Common myeloid progenitor, CD34-positive (primary cell): ENCODE measurements at places on chromosomes 13 and 19.
A peak's percentile ranks its signal among the peaks of the same experiment; 100 is the strongest.

DNA sequence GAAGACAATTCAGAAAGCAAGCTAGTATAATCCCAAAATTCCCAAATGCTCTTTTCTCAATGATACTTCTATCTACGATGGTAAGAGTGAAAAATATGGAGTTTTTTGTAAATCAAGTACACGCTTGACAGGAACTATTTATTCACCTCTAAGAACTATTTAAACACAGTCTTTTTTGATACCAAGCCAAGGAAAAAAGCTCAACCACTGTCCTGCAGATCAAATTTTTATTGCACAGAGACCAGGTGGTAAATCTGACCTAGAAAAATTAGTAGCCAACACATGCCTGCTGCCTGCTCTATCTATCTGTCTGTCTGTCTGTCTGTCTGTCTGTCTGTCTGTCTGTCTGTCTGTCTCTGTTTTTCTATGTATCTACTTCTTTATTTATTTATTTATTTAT lies 292.2 kb downstream of the MZT1 start:
- H3K4me1 ChIP-seq, result no peaks in the 10 kb centered on the region
- no peak overlapping the region for H3K27ac ChIP-seq
- no peaks in the 10 kb centered on the region for H3K36me3 ChIP-seq
- H3K27me3 ChIP-seq, result no peaks in the 10 kb centered on the region
- DNase-seq, result no peak

GRCh38 chr13:108855737-108856387 lies 226.5 kb downstream of the MYO16 start:
- DNase-seq, result no peak
- no peaks in the 10 kb centered on the region for H3K4me1 ChIP-seq
- no peak overlapping the region for H3K4me3 ChIP-seq
- H3K27ac ChIP-seq, result no peak overlapping the region
- H3K36me3 ChIP-seq, result no peaks in the 10 kb centered on the region

GRCh38 chr19:48760504-48761205 lies 5.3 kb downstream of the FGF21 start:
- peaks cover 8% of the 10 kb centered on the region for H3K4me1 ChIP-seq
- H3K27ac ChIP-seq, result no peak overlapping the region
- no peaks in the 10 kb centered on the region for H3K36me3 ChIP-seq
- peaks cover 7% of the 10 kb centered on the region for H3K27me3 ChIP-seq
- no peak for DNase-seq

GRCh38 chr13:102968572-102969228 lies 97.5 kb downstream of the SLC10A2 start:
- no peak for DNase-seq
- no peak overlapping the region for H3K27ac ChIP-seq
- H3K4me1 ChIP-seq, result no peaks in the 10 kb centered on the region
- H3K4me3 ChIP-seq, result no peak overlapping the region

DNA sequence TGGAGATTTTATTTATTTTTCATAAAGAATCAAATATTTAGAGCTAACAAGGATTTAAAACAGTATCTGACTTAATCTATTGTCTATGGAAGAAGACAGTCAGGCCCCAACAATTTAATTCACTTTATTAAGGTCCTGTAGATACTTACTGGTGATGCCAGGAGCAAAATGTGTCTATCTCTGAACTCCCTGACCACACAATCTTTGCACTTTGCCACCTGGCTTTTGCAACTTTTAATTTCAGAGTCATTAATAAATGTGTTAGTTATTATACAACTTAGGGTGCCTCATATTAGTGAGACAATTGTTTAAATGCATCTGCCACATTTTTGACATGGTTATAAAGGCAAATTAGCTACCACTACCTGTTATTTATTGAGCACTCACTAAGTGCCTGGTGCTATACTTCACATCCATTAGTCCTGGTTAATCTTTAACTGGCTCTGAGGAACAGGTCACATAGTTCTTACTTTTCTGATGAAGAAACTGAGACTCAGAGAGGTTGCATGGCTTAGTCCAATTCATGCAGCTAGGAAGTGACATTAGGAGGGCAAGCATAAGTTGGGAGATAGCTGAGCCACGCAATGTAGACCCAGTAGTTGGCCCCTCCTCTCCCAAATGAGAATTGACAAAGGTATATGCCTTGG lies 297.9 kb downstream of the DCT start:
- no peak for DNase-seq
- no peak overlapping the region for H3K27ac ChIP-seq
- H3K4me3 ChIP-seq, result no peak overlapping the region
- H3K27me3 ChIP-seq, result no peaks in the 10 kb centered on the region
- no peaks in the 10 kb centered on the region for H3K36me3 ChIP-seq

- H3K27me3 ChIP-seq, result no peaks in the 10 kb centered on the region
- peak; percentile 81 for DNase-seq
- peak overlapping the region; percentile 96 for H3K27ac ChIP-seq
- peak overlapping the region; percentile 83 for H3K4me3 ChIP-seq
- peaks cover 10% of the 10 kb centered on the region for H3K36me3 ChIP-seq
- H3K4me1 ChIP-seq, result peaks cover 47% of the 10 kb centered on the region
Observed at GRCh38 chr19:12733369-12734214, 892 bp downstream of the TRIR start.

DNA sequence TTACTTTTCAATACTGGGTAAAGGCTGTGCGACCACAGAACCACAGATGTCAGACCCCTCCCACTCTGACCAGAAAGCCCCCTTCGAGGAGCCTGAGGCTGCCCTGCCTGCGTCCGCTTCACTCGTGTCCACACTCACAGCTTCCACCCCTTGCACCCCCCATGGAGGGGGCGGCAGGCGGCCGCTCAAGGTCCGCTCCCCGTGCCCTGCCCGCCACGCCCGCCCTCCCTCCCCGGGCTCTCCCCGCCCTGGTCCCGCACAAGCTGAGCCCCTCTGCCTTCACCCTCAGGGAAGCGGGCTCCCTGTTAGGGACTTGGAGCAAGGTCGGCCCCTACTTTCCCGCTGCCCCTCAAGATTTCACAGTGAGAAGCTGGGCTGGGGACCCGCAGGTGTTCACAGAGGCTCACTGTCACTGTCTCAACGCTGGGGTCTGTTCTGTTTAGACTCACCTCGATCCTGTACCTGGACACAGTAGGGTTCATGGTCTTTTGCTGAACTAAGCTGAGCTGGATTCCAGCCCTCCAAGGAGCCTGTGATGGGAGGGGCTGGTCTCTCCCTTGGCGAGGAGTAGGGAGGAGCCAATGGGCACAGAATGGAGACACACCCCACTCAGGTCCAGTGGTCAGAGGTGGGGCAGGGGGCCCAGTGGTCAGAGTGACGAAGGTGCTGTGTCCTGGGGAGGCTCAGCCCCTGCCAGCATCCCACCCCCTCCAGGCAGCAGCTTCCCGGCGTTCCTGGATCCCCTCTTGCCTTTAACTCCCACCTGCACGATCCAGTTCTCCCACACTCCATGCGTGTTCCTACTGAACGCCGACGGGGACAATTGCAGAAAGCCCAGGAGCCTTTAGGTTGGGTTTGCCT lies 69.5 kb downstream of the SPACA7 start:
- H3K4me1 ChIP-seq, result no peaks in the 10 kb centered on the region
- no peaks in the 10 kb centered on the region for H3K36me3 ChIP-seq
- DNase-seq, result no peak
- H3K4me3 ChIP-seq, result no peak overlapping the region

- no peak overlapping the region for H3K4me3 ChIP-seq
- H3K27me3 ChIP-seq, result no peaks in the 10 kb centered on the region
- no peaks in the 10 kb centered on the region for H3K36me3 ChIP-seq
- no peak overlapping the region for H3K27ac ChIP-seq
Observed at GRCh38 chr19:48676887-48677286, 4.1 kb upstream of the NTN5 start.

DNA sequence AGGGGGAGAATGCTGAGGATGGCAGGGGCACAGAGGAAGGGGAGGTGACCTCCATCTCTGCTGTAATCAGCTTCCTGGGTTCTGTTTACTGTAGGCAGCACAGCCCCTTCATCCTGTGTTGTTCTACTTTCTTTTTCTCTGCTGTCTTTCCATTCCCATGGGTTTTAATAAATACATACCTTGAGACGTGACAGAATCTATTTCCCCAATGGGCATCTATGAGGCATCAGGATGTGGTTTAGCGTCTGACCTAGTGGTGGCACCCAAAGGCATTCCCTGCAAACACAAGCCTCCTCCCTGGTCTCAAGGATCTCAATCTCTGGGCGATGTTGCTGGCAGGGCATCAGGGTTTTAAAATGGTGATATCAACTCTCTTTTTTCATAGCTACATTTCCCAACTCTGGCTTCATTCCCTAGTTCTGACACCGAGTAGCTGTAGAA lies 60.8 kb downstream of the ALOX5AP start:
- no peak overlapping the region for H3K27ac ChIP-seq
- DNase-seq, result peak; percentile 34
- no peaks in the 10 kb centered on the region for H3K36me3 ChIP-seq

- no peaks in the 10 kb centered on the region for H3K36me3 ChIP-seq
- no peak for DNase-seq
- H3K4me3 ChIP-seq, result no peak overlapping the region
- H3K4me1 ChIP-seq, result no peaks in the 10 kb centered on the region
- no peak overlapping the region for H3K27ac ChIP-seq
Observed at GRCh38 chr13:79604752-79605151, 123.8 kb downstream of the NDFIP2 start.

GRCh38 chr13:102183509-102184182 lies 218.2 kb downstream of the FGF14 start:
- no peaks in the 10 kb centered on the region for H3K36me3 ChIP-seq
- H3K4me3 ChIP-seq, result no peak overlapping the region
- no peak for DNase-seq
- no peaks in the 10 kb centered on the region for H3K4me1 ChIP-seq
- no peaks in the 10 kb centered on the region for H3K27me3 ChIP-seq

DNA sequence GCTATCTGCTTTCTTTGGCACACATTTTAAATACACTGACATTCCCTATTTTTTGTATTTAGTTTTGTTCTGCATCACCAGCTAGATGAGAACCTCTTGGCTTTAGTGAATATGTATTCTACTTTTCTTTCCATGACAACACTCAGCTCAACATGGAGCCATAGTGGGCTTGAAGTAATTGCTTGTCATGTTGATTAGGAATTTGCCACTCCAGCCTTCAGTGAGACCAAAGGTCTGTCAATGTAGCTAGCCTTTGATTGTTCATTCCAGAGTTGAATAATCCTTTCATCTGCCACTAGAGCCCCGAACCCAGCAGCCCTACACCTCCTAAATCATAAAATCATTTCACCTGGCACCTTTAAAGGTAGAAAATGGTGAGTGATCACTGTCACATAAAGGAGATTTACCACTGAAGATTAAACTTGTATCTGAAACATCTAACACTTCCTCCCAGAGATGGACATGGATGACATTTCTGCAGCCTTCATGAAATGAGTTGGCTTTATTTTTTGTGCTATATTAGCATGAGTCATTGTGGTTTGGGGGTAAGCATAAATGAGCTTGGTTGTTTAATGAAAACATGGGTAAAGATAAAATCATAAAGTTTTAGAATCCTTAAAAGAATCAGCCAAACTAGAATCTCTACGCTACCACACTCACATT lies 29.2 kb upstream of the GARRE1 start:
- DNase-seq, result peak; percentile 87
- H3K4me1 ChIP-seq, result peaks cover 16% of the 10 kb centered on the region

- H3K4me1 ChIP-seq, result no peaks in the 10 kb centered on the region
- H3K27ac ChIP-seq, result no peak overlapping the region
- H3K4me3 ChIP-seq, result no peak overlapping the region
- peaks cover 2% of the 10 kb centered on the region for H3K27me3 ChIP-seq
- no peaks in the 10 kb centered on the region for H3K36me3 ChIP-seq
Observed at GRCh38 chr13:20102525-20103180, 58.2 kb downstream of the GJA3 start.

GRCh38 chr19:51356159-51356801 lies 9.9 kb downstream of the ETFB start:
- H3K4me1 ChIP-seq, result no peaks in the 10 kb centered on the region
- DNase-seq, result no peak
- H3K27ac ChIP-seq, result no peak overlapping the region

- H3K4me3 ChIP-seq, result no peak overlapping the region
- no peaks in the 10 kb centered on the region for H3K27me3 ChIP-seq
- no peak for DNase-seq
- H3K4me1 ChIP-seq, result no peaks in the 10 kb centered on the region
Observed at GRCh38 chr13:100707818-100708740, 33.5 kb upstream of the TMTC4 start.

- H3K27ac ChIP-seq, result no peak overlapping the region
- H3K27me3 ChIP-seq, result no peaks in the 10 kb centered on the region
- H3K4me1 ChIP-seq, result no peaks in the 10 kb centered on the region
- no peaks in the 10 kb centered on the region for H3K36me3 ChIP-seq
- DNase-seq, result peak; percentile 74
Observed at GRCh38 chr13:87234981-87235380, 436.2 kb upstream of the SLITRK5 start.

- H3K27ac ChIP-seq, result no peak overlapping the region
- H3K4me1 ChIP-seq, result no peaks in the 10 kb centered on the region
- no peaks in the 10 kb centered on the region for H3K36me3 ChIP-seq
Observed at GRCh38 chr13:88802886-88803285, 1131.7 kb downstream of the SLITRK5 start.

DNA sequence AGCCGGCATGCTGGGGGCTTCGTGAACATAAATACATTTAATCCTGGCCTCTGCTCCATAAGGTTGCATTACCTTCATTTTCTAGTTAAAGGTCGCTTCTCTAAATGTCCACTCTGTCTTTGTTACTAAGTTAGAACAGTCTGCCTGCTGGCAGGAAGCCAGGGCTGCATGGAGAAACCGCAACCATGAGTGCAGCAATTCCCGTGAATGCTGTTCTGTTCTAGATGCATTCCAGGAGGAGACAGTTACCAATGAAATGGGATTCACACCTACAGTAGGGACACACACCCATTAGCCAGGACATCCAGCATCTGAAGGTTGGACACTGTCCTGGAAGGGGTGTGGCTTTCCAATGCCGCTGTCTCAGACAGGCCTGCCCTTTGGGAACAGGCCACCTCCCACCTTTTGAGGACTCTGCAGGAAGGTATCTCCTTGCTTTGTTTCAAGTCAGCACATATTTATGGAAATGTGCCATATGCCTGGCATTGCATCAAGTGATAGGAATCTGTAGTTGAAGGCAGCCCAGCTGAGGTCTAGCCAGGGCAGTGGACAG lies 129.7 kb downstream of the SLC7A1 start:
- no peaks in the 10 kb centered on the region for H3K27me3 ChIP-seq
- H3K27ac ChIP-seq, result no peak overlapping the region
- no peak overlapping the region for H3K4me3 ChIP-seq
- no peaks in the 10 kb centered on the region for H3K4me1 ChIP-seq
- DNase-seq, result no peak

DNA sequence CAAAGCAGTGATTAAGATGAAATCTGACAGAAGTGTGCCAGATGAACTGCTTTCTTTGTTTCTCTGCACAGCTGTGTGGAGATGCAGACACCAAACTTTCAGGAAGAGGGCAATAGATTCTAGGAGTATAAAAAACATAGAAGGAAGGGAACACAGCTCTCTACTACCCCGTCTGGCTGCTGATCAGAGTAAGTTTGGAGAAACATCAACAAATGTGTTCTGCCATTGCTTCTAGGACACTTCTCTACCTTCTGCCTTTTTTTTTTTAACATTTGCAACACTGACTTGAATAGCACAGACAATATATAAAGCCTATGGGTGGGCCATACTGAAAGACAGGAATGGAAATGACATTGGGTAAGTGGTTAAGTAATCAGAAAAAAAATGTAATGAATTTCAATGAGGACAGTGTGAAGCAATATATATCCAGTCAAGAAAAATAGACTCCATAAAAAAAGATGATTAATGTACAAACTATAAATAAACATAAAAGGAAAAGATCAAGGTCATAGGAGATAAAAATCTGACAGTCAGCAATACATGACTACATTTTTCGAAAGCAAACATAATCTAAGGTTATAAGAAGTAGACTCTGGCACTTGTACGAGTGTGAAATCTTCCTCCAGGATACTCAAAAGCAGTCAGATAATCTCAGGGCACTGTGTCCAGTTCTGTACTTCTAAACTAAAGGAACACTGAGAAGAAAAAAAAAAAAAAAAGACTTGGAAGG lies 21.4 kb downstream of the NUFIP1 start:
- peak; percentile 19 for DNase-seq
- no peak overlapping the region for H3K4me3 ChIP-seq
- H3K27me3 ChIP-seq, result no peaks in the 10 kb centered on the region
